Right ventricle myocardium superior (tissue), 1 donor: ENCODE measurements at places on chromosomes 7 and 10. TPM values are rescaled to one million over a fixed set of nuclear protein-coding genes. Genes with fewer than 3 reads are reported as not detected.

DNA sequence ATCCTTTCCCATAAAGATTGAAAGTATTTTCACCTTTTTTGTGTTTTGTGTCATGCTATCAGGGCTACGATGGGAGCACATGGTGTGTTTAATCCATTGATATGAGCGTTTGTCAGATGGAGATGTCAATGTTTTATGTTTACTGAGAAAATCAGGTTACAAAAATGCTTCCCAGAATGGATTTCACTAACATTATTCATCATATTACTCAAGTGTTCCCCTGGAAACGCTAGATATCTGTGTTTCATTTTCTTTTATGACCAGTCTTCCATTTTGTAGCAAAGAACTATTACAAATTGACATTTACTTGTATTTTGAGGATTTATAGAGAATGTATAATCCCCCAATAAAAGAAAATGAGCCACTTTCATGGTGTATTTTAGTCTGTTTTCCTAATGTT, 293.5 kb upstream of the AKR1E2 start:
- no peak for DNase-seq

- DNase-seq = no peak
These were observed 35.1 kb upstream of the GRID1 start for GRCh38 chr10:86401588-86402282.

- no peak for DNase-seq
These were observed 23.3 kb downstream of the OGDHL start for GRCh38 chr10:49738616-49739360.

DNA sequence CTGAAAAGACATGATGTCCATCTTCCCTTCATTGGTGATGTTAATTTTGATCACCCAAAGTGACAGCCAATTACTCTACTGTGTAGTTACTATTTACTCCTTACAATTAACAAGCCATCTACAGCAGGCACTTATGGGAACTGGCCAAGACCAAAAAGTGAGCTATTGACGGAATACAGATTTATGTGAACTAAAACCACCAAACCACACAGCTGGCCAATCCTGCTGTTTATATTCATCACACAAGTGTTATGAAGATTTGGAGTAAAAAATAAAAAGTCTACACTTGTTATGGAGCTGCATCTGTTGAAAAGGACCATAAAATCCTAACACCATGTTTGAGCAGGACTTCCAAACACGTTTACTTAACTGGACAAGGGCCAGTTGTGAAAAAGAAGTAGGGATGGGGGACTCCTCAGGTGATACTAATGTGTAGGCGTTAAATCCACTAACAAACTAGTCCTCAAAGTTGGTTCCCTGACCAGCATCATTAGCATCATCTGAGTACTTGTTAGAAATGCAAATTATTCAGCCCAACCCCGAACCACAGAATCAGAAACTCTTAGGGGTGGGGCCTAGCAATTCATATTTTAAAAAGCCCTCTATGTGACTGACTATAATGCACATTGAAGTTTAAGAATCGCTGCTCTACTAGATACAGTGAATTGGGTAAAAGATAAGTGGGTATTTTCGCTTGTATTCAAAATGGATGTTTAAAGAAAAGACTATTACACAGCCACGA, 11.6 kb downstream of the MCMBP start:
- DNase-seq = no peak

DNA sequence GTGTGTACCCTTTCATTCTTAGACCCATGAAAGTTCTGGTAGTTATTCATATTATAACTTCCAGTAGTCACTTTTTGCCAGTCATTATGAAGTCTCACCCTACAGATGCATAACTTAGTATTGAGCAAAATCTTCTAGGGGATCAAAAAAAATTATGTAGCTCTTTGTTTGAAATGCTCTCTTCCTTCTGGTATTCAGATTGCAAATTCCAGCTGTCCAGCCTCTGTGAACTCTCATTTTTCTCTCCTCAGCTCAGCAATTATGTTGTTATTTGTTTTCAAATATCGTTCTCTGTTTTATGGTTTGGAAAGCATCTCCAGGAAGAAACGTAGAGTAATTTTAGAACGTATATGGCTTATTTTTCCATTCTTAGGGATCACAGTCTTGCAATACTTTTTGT, 442.5 kb downstream of the SEMA3D start:
- DNase-seq = no peak

DNA sequence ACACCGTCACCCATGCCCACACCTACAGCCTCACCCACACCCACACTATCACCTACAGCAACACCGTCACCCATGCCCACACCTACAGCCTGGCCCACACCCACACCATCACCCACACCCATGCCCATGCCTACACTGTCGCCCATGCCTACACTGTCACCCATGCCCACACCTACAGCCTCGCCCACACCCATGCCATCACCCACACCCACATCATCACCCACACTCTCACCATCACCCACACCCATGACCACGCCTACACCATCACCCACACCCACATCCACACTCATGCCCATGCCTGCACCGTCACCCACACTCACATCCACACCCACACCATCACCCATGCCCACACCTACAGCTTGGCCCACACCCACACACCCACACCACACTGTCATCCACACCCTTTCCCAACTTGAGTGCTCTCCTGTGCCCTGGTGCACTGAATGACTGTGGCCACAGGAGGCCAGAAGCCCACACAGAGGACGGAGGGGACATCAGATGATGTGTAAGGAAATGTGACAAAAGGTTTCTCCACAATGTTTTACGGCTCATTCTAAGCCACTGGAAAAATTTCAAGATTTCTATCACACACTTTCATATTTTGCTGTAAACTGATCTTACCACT, 153.3 kb downstream of the WDR37 start:
- no peak for DNase-seq

DNA sequence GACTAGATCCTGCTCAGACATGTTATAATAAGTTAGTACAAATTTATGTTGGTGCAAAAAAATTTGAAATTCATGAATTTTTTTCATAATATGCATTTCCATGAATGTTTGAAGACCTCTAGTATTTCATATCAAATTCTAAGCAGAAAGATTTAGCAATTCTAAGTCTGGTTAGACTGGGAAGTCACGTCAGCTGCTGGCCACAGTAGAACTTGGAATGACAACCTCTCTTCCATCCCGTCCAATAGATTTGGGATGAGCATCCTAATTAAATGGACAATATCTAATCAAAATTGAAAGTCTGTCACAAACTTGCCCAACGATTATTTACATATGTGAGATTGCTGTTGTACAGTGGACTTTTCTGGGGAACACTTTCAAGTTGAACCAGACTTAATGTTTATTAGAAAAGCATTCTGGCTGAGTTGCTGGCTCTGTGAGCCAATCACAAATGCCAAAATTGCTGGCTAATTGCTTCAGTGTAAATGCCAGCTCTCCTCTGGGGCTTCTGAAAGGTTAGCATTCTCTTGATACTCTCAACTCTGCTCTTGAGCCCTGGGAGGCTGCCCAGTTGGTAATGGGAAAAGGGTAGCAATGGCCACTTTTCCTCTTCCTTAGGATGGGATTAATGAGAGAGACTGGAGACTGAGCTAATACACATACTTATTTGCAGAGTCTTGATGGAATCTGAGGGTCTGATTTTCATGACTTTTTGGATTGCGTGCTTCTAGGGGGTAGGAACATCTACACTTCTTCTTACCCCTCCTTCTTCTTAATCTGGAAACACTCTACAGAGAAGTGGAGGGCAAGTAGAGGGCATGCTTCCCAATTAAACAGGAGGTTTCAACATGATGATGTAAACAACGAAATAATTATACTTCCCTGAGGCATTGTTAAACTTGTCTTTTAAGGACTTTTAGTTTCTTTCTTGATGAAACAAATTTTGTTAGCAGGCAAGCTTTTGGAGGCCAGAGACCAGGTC, 253.5 kb downstream of the BAMBI start:
- DNase-seq = no peak

GRCh38 chr10:59803714-59804113, 50.5 kb upstream of the MRLN start:
- no peak for DNase-seq

The VOPP1 gene
- total RNA-seq = 21.8 TPM

The IQUB gene
- total RNA-seq = 0.30 TPM

The ADCYAP1R1 gene
- total RNA-seq = 4.8 TPM

The CALML3 gene
- not detected for total RNA-seq
